CD4-positive, alpha-beta memory T cell (primary cell): ENCODE measurements at places on chromosomes 6 and 20.

DNA sequence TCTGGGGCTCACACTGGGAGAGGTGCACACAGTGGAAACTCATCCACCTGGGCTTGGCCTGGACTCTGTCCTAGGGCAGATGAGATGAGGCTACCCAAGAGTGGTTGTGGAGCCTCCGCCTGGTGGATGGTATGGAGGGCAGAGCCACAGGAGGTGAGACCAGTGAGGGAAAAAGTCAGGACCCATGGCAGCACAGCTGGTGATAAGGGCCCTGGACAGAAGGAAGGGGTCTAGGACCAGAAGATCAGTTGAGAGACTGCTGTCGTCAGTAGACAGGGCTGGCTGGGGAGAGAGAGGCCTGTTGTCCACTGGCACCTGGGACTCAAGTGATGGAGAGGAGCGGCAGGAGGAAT is 29.8 kb downstream of the PLCG1 start:
- DNase-seq: no peak

GRCh38 chr20:63125581-63125837 is 90.4 kb downstream of the YTHDF1 start:
- DNase-seq: no peak

GRCh38 chr6:44059359-44060346 is 67.6 kb downstream of the MRPL14 start:
- DNase-seq: no peak

GRCh38 chr20:63471717-63471980 is 806 bp downstream of the KCNQ2 start:
- no peak for DNase-seq

DNA sequence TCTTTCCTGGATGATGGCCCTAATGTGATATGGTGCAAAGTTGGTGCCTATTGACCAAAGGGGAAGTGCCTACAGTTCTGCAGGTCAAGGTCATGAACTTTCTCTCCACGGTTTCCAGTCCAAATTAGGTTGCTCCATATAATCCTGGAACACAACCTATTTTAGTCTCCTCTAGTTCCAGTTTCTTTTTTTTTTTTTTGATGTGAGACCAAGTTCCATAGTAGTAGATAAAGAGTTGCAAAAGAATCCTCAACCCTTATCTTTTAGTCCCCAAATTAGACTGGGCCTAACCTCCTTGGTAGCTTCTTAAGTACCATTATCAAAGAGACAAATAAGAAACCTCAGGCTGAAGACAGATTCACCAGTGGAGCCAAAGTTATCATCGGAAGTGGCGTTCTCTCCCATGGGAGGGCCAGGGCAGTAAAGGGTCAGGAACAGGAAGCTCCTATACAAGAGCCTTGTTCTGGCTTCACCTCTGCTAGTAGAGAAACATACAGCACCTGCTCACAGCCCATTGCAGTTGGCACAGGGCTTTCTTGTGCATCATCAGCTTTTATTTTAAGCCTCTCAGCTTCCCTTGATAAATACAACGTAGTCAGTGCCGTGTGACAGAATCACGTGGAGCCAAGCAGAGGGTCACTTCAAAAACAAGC is 132.2 kb upstream of the RREB1 start:
- no peak for DNase-seq

GRCh38 chr6:82259389-82259788 is 11.8 kb upstream of the IBTK start:
- DNase-seq: no peak

GRCh38 chr6:170403451-170403850 is 96.9 kb downstream of the FAM120B start:
- DNase-seq: no peak

DNA sequence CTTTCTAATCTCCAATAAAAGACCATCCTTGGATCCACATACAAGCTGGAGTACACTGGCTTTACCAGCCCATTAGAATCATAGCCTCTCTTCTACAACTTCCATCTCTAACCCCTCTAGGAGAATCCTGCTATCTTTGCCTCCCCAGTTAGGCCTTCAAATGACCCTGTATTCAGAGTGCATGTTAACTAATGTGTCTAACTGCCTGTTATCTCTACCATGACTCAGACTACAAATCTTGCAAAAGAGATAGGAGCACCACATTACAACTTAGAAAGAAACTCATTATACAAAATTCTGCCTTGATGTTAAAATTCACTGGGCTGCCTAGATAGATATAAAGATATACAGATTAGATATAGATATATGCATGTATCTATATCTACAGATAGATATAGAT is 28.2 kb downstream of the GPR63 start:
- no peak for DNase-seq

GRCh38 chr20:57385940-57386339 is 5.3 kb upstream of the RBM38 start:
- no peak for DNase-seq

DNA sequence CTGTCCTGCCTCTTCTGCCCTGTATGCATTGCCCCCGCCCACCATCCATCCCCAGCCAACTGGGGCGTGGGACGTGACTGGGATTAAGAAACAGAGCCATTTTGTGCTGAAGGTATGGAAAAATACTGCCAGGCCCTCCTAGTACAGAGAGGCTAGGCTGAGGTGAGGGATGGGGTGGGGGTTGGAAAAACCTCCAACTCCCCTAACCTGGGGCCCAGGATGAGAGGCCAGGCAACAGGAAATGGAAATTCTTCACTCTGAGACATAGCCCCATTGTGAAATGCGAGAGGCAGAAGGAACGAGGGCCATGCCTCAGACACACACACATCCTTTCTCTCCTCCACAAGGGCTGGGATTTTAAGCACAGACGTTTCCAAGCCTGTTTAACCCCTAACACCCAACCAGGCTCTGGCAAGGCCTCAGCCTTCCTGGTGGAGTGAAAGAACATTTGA is 19.9 kb downstream of the KCNK5 start:
- DNase-seq: no peak

DNA sequence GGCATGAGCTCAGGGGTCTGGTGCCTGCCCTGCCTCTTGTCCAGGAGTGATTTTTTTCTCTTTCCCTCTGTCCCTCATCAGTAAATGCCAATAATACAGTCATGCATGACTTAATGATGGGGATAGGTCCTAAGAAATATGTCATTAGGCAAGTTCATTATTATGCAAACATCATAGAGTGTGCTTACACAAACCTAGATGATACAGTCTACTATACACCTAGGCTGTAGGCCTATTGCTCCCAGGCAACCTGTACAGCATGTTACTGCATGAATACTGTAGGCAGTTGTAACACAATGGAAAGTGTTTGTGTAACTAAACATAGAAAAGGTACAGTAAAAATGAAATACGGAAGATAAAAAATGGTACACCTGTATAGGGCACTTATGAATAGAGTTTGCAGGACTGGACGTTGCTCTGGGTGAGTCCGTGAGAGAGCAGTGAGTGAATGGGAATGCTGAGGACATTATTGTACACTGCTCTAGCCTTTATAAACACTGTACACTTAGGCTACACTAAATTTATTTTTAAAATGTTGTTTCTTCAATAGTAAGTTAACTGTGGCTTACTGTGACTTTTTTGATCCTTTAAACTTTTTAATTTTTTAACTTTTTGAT is 22.1 kb downstream of the PBOV1 start:
- DNase-seq: no peak

DNA sequence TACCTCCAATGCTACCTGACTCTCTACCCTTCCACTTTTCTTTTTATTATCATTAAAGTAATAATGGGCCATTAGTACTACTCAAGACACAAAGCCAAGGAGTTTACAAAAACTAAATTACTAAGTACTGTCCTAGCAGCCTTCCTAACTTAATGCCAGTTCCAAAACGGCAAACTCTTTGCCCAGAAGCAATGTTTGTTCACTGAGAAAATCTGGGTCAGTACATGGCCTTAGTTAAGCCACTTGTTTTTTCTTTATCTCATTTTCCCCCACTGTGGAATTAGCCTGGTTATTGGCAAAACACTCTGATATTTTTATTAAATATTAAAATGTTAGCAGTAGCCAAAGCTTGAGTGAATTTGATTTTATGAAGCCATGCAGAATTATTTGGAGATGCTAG is 242.4 kb downstream of the KCNQ5 start:
- DNase-seq: no peak

GRCh38 chr20:36632487-36633284 is 13.3 kb downstream of the SLA2 start:
- DNase-seq: no peak

GRCh38 chr20:9628141-9628540 is 113.8 kb downstream of the LAMP5 start:
- DNase-seq: no peak

GRCh38 chr6:100504786-100505737 is 40.3 kb upstream of the SIM1 start:
- no peak for DNase-seq

DNA sequence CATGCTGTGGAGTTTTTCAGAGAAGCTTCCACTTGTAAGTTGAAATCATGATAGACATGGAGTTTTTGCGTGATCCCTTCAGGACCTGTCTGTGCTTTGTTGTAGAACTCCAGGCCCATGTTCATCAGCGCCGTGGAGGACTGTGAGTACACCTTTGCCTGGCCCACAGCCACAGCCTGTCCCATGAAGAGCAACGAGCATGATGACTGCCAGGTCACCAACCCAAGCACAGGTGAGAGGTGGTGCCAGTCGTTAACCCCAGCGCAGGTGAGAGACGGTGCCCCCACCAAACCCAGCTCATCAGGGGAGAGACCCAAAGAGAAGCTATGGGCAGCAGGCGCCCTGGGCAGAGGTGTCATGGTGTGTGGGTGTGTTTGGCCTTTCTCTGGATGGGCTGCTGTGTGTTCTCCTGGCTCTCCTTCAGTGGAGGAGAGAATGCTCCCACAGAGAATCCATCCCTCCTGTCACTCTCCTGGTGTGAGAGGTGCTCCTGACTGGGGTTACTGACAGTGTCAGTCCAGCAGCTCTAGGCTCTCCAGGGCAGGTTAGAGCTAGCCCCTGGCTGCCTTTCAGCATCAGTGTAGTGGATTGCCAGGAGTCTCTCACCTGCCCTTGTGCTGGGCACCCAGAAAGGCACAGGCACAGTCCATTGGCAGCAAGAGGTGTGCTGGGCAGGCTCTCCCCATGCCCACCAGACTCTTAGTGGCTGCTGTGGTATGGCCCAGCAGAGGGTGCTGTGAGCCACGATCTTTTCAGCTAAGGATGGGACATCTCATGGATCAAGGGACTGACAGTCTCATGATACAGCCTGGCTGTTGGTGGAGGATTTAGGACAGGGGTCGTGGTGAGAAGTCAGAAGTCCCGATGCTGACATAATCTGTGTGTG is 49.6 kb upstream of the SLC22A1 start:
- no peak for DNase-seq

GRCh38 chr6:140766999-140767398 is 1365.7 kb upstream of the GJE1 start:
- no peak for DNase-seq

DNA sequence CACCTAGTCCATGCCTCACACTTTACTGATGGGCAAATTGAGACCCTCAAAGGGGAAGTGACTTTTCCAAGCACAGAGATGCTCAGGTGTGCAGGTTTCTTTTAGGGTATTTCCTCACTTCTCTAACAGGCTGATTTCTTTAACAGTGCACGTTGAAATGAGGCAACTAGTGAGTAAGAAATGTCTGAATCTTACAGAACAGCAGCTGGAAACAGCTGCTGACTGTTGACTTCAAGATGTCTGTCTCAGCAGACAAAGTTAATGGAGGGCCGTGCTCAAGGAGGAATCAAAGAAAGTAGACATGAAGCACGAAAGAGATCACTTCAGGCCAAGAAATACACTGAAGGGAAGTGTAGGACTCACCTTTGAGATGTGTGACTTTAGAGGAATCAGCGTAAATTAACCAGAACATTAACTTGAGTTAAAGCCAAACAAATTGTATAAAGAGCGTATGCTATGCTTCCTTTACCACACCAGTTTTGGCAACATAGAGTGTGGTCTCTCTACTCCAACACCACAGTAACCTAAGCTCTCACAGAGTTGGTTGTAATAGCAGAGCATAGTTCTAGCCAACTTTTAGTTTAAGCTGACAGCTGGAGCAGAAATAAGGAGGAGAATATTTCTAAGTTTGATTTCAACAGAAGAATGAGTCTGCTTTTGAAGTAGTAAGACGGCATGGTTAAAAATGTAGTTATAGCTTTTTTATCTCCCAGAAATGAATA is 60.9 kb downstream of the SAMD3 start:
- DNase-seq: no peak

GRCh38 chr6:39654121-39654520 is 71.1 kb downstream of the KIF6 start:
- DNase-seq: no peak

DNA sequence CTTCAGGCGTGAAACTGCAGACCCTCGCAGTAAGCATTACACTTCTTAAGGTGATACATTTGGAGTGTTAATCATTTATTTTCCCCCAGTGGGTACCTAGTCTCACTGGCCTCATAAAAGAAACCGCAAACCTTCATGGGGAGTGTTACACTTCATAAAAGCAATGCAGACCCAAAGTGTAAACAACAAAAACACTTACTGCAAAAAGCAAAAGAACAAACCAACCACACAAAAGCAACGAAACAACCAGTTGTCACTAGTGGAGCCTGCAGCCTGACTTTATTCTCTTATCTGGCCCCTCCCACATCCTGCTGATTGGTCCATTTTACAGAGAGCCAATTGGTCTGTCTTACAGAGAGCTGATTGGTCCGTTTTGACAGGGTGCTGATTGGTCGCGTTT is 23.8 kb downstream of the LY86 start:
- DNase-seq: peak; percentile 40

GRCh38 chr20:10758446-10758845 is 84.6 kb upstream of the JAG1 start:
- no peak for DNase-seq

- DNase-seq: no peak
Measured at GRCh38 chr6:124026694-124027093, 223.0 kb downstream of the NKAIN2 start.

GRCh38 chr20:62374331-62375152 is 7.4 kb upstream of the LAMA5 start:
- no peak for DNase-seq

DNA sequence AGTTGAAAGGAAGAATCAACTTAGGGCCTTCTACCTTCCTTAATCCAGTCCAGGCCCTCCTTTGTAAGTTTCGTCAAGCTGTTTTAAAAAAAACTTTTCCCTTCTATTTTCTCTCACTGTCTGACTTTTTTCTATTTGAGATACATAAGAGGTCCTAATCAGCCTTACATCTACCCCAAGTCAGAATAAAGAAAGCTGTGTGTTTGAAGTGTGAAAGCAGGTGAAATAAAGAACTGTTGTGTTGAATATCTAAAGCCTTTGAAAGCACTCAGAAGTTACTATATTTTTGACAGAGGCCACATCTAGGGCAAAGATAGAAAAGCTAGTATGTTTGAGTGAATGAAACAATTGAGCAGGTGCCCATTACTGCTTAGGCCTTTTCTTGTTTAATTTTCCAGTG is 35.5 kb downstream of the SH3BGRL2 start:
- no peak for DNase-seq

GRCh38 chr6:40398810-40399477 is 188.2 kb downstream of the LRFN2 start:
- DNase-seq: no peak

DNA sequence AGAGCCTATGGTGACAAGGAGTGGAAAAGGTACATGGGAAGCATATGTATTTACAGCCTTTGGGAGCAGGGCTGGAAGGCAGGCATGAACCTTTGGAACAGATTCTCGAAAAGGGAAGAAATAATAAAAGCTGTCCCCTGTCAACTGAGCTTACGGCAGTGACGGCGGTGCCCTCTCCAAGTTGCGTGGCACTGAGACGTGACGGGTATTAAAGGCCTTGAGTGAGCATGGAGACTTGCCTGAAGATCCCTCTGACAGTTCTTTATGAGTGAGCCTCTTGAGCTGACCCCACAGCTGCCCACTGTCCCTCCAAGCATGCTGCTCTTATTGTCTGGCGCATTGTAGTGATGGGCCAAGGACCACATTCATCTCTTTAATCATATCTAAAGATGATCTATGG is 388.5 kb downstream of the ZFAND3 start:
- no peak for DNase-seq
